ENCODE measurements at places on chromosomes 13 and 19.
A peak's percentile ranks its signal among the peaks of the same experiment; 100 is the strongest.

DNA sequence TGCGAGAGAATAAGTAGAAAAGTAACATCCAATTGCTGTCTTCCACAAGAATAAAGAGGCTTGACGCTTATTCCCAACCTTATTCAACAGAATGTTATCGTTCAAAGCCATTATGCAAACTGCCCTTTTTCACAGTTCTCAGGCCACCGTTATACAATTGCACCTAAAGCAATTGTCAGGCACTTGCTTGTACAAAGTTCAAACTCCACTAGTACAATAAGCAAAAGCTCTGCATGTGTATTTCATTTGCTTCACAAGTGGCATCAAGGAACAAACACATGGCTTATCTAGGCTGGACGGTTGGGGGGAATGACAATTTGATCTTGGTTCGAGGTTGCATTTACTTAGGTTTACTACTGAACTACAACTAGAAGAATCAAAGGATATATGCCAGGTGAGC, 815.6 kb downstream of the EFNB2 start:
- no peak for DNase-seq

- DNase-seq, result no peak
Measured at GRCh38 chr19:41853768-41854167, 6.3 kb upstream of the RPS19 start.

DNA sequence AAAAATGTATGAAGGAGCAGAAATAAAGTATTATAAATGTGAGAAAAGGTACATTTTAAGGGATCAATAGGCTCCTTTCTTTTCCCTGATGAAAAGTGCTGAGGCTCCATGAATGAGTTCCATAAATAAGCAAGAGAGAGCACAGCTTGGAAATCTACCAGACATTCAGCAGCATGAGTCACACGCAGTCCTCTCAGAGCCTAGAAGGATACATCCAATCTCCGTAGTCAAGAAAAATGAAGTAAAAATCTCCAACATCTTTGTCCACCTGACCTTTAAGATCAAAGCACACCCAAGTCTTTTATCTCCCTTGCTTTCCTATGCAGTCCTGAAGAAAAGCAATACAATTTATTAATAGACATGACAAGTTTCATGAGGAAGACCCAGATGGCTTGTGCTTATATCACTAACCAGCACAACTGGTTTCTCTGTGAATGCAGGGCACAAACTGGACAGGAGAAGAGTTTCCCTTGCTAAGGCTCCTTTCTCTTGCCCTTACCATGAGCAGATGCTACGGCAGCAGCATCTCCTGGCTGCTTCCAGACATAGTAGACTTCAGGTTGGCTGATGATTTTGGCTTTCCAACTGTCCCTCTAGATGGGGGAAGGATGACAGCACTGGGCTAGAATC, 730.8 kb downstream of the EFNB2 start:
- no peak for DNase-seq

- DNase-seq, result no peak
Measured at GRCh38 chr19:10718205-10719196, 622 bp downstream of the DNM2 start.

DNA sequence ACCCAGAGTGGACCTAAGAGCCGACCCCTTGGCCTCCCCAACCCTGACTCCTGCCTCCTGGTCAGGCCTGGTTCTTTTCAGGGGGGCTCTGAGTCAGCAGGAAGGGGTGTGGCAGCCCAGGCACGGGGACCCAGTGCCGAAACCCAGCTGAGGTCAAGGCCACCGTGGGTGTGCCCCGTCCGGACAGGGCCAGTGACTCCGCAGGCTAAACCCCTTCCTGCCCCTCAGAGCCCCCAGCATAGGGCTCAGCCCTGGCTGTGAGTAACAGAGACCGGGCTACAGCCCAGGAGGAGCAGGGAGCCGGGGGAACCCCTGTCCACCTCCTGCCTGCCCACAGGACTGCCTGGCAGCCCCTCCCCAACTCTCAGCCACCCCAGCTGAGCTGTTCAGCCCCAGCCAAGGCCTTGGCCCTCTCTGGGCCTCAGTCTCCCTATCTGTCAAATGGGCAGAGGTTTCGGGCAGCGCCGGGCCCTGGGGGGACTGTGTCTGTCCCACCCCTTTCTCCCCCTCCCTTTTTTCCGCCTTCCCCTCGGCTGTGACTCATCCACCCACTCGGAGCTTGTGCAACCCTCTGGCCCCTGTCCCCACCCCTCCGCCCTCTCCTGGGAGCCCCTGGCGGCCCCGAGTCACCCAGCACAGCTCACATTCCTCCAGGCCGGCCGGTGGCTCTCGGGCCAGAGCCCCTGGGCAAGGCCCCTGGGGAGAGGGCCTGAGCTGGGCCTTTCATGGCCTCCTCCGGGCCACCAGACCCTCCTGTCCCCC, 8.6 kb downstream of the ZBTB7A start:
- DNase-seq, result peak; percentile 59

- DNase-seq, result no peak
Measured at GRCh38 chr13:108787700-108788414, 158.4 kb downstream of the MYO16 start.

DNA sequence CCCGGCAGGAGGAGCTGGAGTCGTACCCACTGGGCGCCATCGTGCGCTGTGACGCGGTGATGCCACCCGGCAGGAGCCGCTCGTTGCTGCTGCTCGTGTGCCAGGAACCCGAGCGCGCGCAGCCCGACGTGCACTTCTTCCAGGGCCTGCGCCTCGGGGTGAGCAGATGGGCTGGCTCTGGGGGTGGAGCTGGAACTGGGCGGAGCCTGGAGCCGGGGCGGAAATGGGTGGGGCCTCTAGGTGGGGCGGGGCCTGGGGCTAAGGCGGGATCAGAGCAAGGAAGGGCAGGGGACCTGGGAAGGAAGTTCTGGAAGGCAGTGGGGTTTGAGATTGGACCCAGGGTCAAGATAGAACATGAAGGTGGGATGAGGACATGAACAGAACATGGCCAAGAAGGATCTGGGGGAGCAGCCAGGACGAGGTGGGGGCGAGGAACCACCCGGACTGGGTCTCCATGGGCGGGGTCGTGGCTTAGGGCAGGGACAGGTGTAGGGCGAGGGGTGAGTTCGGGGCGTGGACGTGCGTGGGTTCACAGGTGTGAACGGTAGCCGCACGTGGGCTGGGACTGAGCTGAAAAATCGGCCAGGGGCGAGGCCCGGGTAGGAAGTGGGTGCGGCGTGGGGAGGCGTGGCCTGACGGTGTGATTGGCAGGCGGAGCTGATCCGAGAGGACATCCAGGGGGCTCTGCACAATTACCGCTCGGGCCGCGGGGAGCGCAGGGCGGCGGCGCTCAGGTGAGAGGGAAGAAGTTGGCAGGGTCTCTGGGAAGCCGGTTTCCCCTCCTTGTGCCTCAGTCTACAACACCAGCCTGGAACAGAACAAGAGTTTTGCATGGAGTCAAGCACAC, 4.7 kb downstream of the EPS8L1 start:
- no peak for DNase-seq

DNA sequence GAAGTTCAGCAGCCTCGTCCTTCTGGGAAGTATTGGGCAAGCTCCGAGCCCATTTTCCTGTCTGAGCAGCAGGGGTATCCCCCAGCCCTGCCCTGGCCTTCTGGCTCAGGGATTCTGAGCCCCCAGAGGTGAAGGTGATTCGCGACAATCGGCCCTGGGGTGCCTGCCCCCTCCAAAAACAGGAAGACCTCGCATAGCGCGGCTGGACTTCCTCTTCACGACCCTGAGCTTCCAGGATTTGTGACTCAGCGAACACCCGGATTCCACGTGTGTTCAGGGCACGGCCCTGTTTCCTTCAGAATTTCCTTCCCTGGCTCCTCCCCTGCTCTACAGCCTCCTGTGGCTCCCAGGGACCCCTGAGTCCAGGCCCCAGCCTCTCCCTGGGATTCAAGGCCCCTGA, at the start of gene SEMA6B:
TSS of gene SEMA6B (minus strand) at position 116 of the 400 bp plus-strand sequence. CDS start 1,227 bp downstream, outside the sequence.
- DNase-seq, result no peak

DNA sequence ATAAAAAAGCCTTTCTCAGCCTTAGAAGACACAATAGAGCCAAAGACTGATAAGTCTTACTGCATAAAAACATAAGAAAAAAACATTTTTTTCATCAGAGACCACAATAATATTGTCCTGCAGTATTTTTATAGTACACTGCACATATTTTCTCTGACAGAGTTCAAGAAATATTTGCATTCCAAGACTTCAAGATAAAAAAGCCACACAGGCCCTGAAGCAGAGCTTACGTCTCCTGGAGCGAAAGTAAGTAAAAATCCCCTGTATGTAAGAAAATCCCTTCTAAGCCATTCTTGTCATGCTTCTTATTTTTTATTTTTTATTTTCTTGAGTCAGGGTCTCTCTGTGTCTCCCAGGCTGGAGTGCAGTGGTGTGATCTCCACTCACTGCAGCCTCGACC, 755.9 kb downstream of the LIG4 start:
- no peak for DNase-seq

DNA sequence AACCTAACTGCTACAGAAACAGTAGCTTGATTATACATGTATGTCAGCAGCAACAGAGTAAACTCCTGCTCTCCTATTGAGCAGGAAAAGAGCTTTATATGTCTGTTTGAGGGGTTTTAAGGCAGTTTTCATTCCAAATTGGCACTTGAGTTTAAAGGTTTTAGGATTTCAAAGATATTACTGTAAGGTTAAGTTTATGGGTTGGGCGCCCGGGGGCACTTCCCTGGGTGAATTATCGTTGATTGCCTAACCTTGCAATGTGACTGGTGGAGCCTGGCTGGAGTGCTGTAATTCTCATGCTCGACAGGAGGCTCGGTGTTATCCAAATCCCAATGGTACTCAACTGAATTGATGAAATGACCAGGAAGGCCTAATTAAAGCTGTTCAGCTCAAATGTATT, 1586.1 kb downstream of the OLFM4 start:
- DNase-seq, result no peak

DNA sequence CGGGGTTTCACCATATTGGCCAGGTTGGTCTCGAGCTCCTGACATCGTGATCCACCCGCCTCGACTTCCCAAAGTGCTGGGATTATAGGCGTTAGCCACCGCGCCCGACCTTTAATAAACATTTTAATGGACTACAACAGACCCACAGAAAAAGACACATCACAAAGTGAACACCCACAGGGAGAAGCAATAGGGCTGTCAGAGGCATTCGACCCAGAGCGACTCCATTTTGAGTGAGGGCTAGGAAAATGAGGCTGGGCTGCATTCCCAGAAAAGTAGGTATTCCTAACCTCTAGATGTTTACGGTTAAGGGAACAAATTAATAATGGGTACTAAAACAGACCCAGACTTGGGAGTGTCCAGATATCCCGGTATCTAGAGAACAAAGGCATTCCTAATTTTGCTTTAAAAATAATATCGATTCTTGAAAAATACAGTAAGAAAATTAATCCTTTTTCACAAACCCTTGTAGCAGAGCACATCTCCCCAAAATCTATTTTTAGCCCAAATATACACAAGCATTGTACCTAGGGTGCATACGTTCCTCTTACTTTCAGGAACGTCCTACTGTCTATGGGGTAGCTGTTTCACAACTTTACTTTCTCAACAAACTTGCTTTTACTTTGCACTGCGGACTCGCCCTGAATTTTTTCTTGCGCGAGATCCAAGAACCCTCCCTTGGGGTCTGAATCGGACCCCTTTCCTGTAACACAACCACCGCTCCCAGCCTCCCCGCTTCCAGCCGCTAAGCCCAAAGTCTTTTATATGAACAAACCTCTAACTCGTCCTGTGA, 811 bp upstream of the ZNF8 start:
- DNase-seq, result no peak

GRCh38 chr19:15015946-15016542, 33.2 kb upstream of the CASP14 start:
- DNase-seq, result no peak

GRCh38 chr19:18725841-18726770, 42.6 kb downstream of the CRTC1 start:
- DNase-seq, result no peak

GRCh38 chr19:1814833-1815604, 2.9 kb upstream of the ATP8B3 start:
- DNase-seq, result no peak

DNA sequence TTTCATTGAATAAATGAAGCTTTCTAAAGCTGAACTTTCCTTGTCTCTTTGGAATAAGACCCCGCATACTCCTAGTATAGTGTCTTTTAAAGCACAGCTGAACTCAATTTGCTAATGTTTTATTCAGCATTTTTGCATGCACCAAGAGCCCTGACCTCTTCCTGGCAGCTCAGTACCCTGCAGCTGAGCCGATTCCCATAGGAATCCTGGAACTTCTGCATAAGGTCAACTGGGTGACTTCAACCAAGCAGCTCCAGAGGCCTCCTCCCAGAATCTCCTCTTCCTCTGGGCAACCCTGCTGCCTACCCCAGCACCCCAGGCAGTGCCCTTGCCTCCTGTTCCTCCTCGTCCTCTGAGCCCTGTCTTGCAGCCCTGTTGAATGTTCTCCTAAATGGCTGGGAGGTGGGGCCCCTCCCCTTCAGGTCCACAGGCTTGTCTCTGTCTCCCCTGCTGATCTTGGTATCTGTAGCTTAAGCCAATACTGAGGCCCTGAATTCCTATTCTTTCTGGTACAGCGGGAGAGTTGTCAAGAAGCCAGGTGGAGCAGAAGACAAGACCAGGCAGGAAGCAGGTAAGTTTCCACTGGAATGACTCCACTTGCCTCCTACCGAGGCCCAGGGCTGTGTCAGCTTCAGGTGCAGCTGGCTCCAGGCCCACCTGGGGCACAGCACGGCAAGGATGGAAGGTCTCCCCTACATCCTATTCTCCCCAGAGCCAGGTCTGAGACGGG, 23.6 kb upstream of the CCDC124 start:
- no peak for DNase-seq

DNA sequence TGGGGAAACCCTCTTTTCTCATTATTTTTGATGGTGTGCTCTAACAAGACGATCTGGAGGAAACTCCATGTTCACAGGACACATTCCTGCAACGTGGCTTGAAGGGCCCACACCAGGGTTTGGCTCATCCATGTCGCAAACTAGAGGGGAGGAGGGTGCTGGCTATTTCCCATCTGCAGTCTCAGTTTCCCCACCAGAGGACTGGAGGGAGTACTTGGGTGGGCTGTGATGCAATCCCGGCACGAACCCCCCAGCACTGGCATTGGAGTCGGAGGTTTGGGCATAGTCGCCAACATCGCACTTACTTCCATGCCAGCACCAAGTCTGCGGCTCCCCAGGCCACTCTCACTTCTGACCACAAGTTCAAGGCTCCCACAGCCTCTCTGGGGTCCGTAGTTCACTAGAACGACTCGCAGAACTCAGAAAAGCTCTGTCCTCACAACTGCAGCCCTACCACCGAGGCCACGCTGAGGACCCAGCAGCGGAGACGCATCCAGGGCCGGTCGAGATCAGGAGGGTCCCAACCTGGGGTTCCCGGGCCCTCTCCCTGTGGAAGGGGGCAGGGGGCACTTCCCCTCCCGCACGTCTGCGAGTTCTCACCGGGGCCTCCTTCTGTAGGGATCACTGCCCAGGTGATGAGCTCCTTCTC, 165.6 kb upstream of the SOX1 start:
- DNase-seq, result no peak

- no peak for DNase-seq
Measured at GRCh38 chr19:41746593-41747227, 8.6 kb upstream of the CEACAM6 start.

DNA sequence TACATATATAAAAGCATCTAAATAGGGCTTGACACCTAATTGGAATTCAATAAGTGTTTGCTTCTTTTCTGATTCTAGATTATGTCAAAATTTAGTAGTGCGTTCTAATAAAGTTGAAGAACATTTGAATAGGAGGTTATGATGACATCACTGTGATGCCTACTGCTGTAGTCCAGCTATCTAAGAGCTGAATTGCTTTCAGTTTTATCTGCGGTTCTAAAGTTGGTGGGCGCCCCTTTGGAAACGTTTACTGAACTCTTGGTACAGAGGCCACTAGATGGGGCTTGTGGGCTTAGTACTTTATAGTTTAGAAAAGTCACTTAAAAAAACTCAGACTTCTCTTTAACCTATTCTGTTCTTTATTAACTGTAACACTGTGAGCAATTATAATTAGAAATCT, 776.9 kb downstream of the GPC5 start:
- no peak for DNase-seq
